ENCODE measurements at places on chromosomes 7 and 10.

DNA sequence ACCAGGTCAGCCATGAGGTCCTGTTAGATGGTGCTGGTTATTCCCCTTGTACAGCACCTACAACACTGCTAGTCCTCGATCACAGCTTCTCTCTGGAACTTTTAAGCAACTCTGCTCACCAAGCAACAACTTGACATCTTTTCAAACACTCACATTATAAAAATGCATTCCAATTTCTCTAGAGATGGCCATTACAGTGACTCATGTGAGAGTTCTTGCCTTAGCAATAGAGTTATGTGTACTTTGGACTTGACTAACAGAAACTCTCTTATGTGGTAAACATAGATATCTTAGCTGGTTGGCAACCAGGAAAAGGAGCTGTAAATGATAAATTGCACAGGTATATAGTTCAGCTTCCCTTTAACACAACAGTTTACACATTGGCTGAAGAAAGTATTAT, 122.2 kb downstream of the PDE1C start:
- DNase-seq = peak; percentile 89

DNA sequence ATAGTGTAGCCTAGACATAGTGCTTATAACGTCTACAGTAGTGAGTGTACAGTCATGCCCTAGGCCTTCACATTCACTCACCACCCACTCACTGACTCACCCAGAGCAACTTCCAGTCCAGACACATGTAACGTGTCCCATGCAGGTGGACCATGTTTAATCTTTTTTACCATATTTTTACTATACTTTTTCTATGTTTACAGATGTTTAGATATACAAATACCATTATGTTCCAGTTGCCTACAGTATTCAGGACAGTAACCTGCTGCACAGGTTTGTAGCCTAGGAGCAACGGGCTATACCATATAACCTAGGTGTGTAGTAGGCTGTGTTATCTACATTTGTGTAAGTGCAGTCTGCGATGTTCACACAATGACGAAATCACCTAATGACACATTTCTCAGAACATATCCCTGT, 11.0 kb downstream of the MPP7 start:
- peak; percentile 76 for DNase-seq

DNA sequence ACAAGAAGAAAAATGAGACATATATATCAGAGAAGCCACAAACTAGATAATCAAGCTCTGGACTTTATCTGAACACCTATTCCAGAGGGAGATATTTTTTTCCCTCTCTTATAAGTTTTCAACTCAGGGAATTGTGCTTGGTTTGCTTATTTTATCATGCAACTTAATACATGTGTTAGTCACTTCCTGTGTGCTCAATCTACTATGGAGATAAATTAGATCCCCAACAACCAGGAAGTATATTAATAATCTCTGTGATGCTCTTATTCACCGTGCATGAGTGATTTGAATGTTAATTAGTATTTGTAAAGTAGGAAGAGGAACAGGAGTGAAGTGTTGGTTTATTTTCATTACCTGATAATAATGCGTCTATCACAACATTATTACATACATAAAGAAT, 38.8 kb upstream of the ZNF365 start:
- DNase-seq = peak; percentile 2

- DNase-seq = no peak
Observed at GRCh38 chr10:71745664-71746250, 26.2 kb upstream of the C10orf105 start.

DNA sequence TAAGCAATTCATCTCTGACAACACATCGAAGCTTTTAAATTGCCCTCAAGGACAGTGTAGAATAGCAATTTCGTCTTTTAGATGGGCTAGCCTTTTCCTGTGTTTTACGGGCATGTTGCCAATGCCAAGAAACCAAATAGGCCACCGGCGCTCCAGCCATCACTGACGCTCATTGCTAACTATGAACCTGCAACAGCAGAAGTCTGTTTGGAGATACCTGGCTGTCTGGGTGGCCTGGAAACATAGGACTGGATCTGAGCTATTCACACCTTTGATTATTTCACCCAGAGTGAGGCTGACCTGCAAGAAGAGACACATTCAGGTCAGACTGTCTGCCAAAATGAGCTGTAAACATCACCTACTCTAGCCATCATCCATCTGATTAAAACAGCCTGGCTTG, 12.0 kb downstream of the KPNA7 start:
- DNase-seq = no peak
